Stomach (tissue), 19 donors: ENCODE measurements at places on chromosomes 2 and 18. TPM values are rescaled to one million over a fixed set of nuclear protein-coding genes. Genes with fewer than 3 reads are reported as not detected.

Gene INHA
- total RNA-seq: not detected

DNA sequence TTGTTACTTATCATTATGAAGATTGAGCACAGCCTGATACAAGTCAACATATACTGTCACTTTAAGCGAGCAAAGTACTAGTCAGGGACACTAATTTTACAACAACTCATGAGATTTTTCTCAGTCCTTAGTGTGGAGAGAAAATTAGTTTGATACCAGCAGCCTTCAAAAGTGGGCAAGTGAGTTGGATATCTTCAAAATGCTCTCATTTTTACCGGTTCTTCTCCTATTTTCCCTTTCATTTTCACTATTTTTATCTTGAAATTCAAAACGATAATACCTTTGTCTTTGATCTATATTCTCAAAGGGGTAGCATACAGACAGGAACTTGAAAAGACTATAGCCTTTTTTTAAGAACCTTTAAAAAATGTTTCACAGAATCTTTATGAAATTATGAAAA lies 52.0 kb upstream of the UBXN4 start:
- no peaks in the 10 kb centered on the region for H3K27me3 ChIP-seq
- H3K4me3 ChIP-seq: no peak overlapping the region
- no peaks in the 10 kb centered on the region for H3K4me1 ChIP-seq

- no peaks in the 10 kb centered on the region for H3K36me3 ChIP-seq
- H3K27me3 ChIP-seq: no peaks in the 10 kb centered on the region
- DNase-seq: no peak
- no peaks in the 10 kb centered on the region for H3K4me1 ChIP-seq
Observed at GRCh38 chr18:27667064-27667463, 482.0 kb upstream of the CHST9 start.

DNA sequence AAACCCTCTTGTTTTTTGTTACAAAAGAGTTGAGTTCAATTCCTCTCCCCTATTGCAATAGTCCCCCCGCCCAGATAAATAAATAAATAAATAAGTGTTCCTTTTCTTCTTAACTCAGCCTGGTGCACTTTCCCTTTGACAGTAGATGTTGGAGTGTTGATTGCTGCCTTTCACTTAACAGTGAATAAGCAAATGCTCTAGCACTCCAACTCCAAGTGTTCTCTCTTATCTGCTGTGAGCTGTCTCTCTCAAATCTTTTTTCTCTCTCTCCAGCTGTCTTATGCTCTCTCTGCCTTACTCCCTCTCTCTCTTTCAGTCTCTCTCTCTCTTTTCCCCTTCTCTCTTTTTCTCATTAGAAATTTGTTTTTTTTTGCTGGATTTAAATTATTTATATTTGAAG lies 216.7 kb downstream of the TMX3 start:
- H3K27ac ChIP-seq: no peak overlapping the region
- no peaks in the 10 kb centered on the region for H3K36me3 ChIP-seq
- H3K4me1 ChIP-seq: peaks cover 8% of the 10 kb centered on the region

Gene GFPT1
- total RNA-seq: 45.9 TPM
